ENCODE measurements at places on chromosomes 4 and X.
A peak's percentile ranks its signal among the peaks of the same experiment; 100 is the strongest.

- DNase-seq = peak; percentile 36
- H3K4me3 ChIP-seq = no peak overlapping the region
- no peaks in the 10 kb centered on the region for H3K36me3 ChIP-seq
- H3K4me1 ChIP-seq = no peaks in the 10 kb centered on the region
These were observed 22.8 kb upstream of the PDE6B start for GRCh38 chr4:602559-602942.

GRCh38 chr4:141571362-141571761 is 65.0 kb upstream of the IL15 start:
- H3K36me3 ChIP-seq = no peaks in the 10 kb centered on the region
- H3K27me3 ChIP-seq = no peaks in the 10 kb centered on the region
- no peak overlapping the region for H3K4me3 ChIP-seq
- no peak overlapping the region for H3K27ac ChIP-seq

GRCh38 chr4:144318797-144319196 is 178.3 kb upstream of the GYPA start:
- no peaks in the 10 kb centered on the region for H3K4me1 ChIP-seq
- no peaks in the 10 kb centered on the region for H3K27me3 ChIP-seq
- H3K4me3 ChIP-seq = no peak overlapping the region
- no peak overlapping the region for H3K27ac ChIP-seq
- no peak for DNase-seq

DNA sequence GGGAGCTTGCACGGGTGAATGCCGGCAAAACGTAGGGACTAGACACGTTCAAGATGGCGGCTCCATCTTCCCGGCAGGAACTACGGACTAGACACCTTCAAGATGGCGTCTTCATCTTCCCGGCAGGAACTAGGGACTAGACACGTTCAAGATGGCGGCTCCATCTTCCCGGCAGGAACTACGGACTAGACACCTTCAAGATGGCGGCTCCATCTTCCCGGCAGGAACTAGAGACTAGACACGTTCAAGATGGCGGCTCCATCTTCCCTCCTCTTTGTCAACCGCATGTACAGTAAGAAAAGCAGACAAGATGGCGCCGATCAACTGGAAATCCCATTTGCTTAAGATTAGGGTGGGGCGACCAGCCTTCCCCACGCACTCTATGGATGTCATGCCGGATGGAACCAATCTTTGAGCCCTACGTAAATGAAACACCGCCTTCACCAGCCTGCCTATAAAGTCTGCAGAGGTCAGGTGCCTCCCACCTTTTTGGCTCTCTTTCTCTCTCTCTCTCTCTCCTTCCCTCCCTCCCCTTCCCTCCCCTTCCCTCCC is 222.4 kb downstream of the CRLF2 start:
- no peak overlapping the region for H3K27ac ChIP-seq
- H3K36me3 ChIP-seq = no peaks in the 10 kb centered on the region
- no peaks in the 10 kb centered on the region for H3K27me3 ChIP-seq

DNA sequence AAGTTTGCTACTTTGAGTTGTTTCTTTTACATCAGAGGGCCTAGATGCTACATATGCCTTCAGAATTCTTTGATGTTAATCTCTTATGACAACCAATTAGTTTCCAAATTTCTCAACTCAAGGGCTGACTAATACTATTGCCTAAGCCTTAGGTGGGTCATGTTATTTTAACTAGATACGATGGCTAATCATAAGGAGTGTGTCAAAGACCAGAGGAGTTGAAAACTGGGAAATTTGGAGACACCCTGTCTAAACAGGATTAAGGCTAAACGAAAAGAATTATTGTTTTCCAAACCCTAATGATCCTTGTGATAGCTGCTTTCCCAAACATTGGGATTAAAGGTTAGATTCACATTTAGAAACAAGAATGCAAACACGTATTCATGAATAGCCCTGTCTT is 228.5 kb downstream of the PCDH7 start:
- DNase-seq = no peak
- no peak overlapping the region for H3K27ac ChIP-seq
- no peaks in the 10 kb centered on the region for H3K36me3 ChIP-seq
- H3K27me3 ChIP-seq = no peaks in the 10 kb centered on the region

DNA sequence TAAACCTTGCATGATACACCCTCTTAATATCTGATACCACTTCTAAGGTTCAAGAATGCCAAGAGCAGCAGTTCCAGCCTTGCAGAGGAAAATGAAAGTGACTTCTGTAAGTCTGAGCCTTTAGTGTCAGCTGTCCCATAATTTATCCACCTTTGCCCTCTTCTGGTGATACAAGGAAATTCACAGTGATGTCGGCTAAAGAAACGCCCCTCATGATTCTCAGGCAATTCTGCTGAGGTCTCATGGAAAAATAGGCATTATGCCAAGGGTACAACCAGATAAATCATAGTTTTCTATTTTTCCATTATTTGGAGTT is 172.2 kb upstream of the CXCL13 start:
- H3K27ac ChIP-seq = no peak overlapping the region
- H3K36me3 ChIP-seq = no peaks in the 10 kb centered on the region
- DNase-seq = no peak
- no peak overlapping the region for H3K4me3 ChIP-seq
- H3K27me3 ChIP-seq = no peaks in the 10 kb centered on the region

GRCh38 chr4:3708103-3708510 is 58.1 kb upstream of the ADRA2C start:
- H3K4me1 ChIP-seq = no peaks in the 10 kb centered on the region
- H3K27me3 ChIP-seq = no peaks in the 10 kb centered on the region
- H3K36me3 ChIP-seq = no peaks in the 10 kb centered on the region
- no peak overlapping the region for H3K27ac ChIP-seq

Data from CD8-positive, alpha-beta memory T cell (primary cell).